Brain (organoid and tissue), 16 donors: ENCODE measurements at places on chromosomes 7 and 10.
A peak's percentile ranks its signal among the peaks of the same experiment; 100 is the strongest.

GRCh38 chr10:7872041-7872442 lies 53.7 kb downstream of the TAF3 start:
- DNase-seq = peak; percentile 79

- DNase-seq = no peak
Measured at GRCh38 chr7:121777672-121778071, 95.3 kb upstream of the PTPRZ1 start.

- no peak for DNase-seq
Measured at GRCh38 chr10:124257781-124258180, 160.9 kb downstream of the OAT start.

GRCh38 chr7:106561151-106561550 lies 99.8 kb downstream of the CCDC71L start:
- DNase-seq = no peak

DNA sequence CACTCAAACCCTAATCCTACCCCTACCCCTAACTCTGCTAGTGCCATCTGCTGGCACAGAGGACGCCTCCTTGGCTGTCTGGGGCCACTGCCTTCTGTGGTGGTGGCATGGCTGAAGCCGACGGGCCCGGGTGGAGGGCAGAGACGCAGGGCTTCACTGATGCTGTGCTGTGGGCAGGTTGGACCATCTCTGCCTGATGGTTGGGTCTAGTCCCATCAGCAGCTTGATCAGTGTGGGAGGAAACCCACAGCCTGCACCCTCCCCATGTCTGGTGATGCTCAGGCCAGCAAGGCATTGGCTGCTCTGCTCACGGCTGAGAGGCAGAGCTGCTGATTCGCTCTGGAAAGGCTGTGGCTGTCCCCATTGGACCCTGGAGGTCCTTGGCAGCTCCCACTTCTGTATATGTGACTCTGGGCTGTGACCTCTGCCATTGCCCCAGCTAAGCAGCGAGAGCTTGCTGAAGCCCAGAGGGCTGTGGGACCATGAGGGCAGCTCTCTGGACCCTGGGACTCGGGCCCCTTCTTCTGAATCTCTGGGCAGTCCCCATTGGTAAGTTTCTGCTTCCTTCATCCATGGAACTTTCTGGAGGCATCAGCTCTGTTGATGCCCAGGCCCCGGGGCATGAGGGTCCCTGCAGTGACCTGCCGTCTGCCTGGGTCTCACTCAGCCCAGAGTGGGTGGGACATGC lies at the start of gene SCART1:
TSS of gene SCART1 (plus strand) at position 430 of the 688 bp plus-strand sequence. CDS start at position 483, 53 bp downstream.
- DNase-seq = no peak

DNA sequence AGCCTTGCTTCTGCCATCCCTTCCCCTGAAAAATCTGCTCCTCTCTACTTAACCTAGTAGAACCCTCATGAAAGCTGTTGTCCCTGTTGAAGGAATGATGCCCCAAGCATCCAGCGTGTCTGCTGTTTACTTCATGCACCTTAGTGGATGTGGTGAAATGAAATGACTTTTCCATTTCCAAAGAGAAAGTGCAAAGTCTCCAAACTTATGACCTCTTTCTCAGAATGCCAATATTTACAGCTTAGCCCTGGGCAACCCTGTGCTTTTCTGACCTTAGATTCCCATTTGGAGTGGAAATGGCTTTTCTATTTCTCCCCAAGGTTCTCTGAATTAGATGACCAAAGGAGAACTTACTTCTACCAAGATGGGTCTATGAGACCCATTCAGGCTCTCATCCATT lies 256.9 kb downstream of the KCNMA1 start:
- no peak for DNase-seq

DNA sequence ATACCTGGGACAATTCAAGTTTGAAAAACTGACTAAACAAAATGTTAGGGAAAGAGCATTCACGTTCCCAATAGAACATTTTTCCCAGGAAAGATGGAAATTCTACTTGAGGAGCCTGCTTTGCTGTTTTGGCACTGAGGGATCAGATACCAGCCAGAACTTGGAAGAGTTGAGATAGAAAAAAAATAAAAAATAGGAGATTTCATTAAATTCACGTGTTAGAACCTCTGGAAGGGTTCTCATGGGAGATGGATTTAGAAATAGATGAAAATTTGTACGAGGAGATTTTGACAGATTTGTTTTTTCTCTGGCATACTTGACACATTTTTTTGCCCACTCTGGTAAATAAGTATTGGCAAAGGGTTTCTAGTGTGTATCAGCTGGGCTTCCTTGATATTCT lies 63.7 kb downstream of the CELF2 start:
- no peak for DNase-seq

DNA sequence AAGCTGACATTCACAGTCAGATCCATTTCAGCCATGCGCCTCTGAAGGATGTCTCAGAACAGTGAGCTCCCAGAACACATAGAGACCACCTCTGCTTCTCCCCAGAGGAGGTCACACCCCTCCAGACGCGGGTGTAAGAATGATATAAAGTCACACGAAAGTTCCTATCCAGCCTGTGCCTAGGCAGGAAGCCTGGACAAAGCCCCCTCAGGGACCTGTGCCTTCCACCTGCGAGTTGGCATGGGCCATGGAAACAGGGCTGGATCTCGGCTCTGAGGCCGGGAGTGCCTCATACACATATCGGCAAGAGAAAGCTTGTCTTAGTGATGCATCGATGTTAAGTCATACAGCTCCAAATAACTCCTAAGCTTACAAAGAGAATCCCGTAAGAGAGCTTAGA lies 5.0 kb downstream of the VIPR2 start:
- DNase-seq = no peak

- no peak for DNase-seq
Measured at GRCh38 chr7:22329816-22330524, 27.0 kb downstream of the RAPGEF5 start.

DNA sequence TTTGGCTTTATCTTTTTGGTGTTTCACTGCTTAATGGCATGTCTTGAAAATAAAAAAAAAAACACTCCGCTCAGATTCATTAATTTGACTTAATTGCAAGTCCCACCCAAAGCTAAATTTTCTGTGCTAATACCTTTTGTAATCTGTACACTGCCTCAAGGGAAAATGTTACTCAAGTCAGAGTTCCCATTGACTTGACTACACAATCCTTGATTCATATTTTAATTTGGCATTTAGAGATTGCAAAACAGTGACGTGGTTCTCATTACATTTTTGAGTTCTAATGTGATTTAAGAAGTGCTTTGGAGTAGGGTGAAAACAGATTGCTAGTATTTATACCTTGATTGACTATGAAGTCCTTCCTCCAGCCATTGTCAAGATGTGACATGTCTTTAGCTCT lies 21.3 kb upstream of the LIPM start:
- DNase-seq = no peak

- DNase-seq = peak; percentile 53
Measured at GRCh38 chr10:96124230-96125141, 5.6 kb upstream of the ZNF518A start.

DNA sequence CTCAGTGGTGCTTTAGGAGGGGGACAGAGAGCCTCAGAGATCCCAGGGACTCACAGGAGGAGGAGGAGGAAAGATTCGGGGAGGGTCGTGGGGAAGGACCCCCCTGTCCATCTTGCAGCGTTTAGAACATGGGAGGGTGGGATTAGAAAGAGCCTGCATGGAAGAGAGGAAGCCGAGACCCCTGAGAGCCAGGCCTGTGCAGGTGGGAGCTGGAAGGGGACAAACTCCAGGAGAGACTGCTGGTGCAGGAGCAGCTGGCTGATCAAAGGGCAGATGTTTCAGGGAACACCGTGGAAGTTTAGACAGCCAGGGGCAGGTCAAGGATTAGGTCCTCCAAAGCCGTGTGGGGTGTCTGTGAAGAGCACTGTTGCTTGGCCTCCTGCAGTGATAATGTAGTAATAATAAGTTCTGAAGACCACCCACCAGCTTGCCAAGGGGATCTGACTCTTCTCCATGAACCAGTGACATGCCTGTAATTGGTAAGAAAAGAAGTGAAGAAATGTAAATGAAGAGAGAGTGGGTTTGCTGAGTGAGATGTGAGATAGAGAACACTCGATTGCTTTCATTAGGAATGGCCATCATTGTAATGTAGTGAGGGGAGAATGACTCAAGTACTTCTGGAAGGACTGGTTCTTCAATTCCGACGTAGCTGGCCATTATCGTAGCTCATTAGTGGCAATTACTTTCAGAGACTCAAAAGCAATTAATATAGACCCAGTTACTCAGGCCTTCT lies 425.6 kb downstream of the PAXIP1 start:
- no peak for DNase-seq

GRCh38 chr10:120477743-120478141 lies 20.7 kb downstream of the PLPP4 start:
- no peak for DNase-seq

GRCh38 chr7:50729962-50730361 lies 52.7 kb downstream of the GRB10 start:
- no peak for DNase-seq

- DNase-seq = no peak
Measured at GRCh38 chr7:151801782-151802468, 75.0 kb downstream of the PRKAG2 start.

GRCh38 chr10:87613751-87614150 lies 45.9 kb upstream of the PAPSS2 start:
- DNase-seq = no peak

DNA sequence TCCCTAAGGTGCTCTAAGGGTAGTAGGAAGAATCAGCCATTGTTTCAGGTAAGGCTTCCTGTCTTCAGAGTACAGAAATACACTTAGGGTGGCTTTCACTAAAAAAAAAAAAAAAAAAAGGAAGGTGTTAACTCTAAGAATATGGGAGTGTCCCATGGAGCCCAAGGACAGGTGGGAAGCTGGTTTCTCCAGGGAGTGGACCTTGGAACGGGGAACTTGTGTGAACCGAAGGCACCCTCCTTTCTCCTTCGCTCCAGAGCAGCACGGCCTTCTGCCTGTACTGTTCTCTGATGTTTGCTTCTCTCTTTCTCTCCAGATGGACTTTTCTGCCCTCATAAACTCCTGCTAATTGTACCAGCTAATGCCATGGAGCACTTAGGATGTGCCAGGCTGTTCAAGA lies 6.2 kb downstream of the OPALIN start:
- DNase-seq = no peak

DNA sequence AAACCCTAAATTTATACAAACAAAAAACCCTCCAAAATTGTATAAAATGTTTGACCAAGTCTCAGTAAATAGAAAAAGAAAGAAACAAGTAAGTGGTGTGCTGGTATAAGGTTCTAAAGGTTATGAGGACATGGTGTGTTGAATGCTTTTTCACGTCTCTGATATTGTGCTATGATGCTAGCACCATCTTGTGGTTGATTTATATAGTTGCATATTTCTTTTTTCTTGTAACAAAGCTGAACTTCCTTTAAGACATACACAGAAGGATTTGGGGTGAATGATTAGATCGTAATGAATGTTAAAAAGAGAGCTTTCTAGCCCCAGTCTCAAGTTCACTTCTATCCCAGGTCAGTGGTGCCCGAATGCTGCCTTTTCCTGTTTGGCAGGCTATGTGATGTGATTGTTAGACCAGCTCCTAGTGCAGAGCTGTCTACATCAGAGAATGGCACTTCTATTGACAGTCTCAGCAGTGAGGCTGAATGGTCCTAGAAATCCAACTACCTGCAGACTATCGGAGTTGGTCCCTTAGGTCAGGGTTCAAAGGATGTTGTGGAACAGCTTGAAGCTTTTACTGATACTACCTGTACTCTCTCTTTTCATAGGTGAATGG lies 25.0 kb downstream of the VTI1A start:
- peak; percentile 67 for DNase-seq

DNA sequence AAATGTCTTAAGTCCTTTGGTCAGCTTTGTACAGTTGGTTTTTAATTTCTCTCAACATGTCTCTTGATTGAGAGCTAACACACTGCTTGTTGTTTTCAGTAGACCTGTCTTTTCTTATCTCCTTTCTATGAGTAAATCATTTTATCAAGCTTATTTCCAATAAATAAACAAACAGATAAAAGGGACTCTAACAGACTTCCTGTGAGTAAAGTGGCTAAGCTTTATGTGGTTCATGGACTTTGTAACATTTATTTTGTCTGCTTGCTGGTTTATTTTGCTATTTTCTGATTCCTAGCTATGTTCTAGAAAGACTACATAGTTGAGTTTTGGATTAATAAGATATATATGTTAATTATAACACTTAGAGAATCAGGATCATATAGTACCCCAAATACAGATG lies 27.1 kb downstream of the OR9A2 start:
- DNase-seq = no peak

- DNase-seq = no peak
Measured at GRCh38 chr10:1171182-1171581, 115.0 kb downstream of the WDR37 start.

DNA sequence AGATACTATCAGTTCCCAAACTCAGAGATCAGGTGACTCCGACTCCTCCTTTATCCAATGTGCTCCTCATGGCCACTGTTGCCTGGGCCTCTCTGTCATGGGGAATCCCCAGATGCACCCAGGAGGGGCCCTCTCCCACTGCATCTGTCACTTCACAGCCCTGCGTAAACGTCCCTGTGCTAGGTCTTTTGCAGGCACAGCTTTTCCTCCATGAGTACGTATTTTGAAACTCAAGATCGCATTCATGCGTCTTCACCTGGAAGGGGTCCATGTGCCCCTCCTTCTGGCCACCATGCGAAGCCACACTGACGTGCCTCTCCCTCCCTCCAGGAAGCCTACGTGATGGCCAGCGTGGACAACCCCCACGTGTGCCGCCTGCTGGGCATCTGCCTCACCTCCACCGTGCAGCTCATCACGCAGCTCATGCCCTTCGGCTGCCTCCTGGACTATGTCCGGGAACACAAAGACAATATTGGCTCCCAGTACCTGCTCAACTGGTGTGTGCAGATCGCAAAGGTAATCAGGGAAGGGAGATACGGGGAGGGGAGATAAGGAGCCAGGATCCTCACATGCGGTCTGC lies 162.2 kb downstream of the EGFR start:
- DNase-seq = no peak

- DNase-seq = no peak
Measured at GRCh38 chr7:107631588-107632491, 28.8 kb upstream of the SLC26A4 start.

- no peak for DNase-seq
Measured at GRCh38 chr10:6347391-6347951, 144.7 kb downstream of the PFKFB3 start.

- no peak for DNase-seq
Measured at GRCh38 chr7:111929264-111929663, 276.9 kb downstream of the DOCK4 start.

GRCh38 chr10:59107147-59107546 lies 69.3 kb upstream of the PHYHIPL start:
- no peak for DNase-seq

GRCh38 chr7:39153647-39154046 lies 175.9 kb downstream of the POU6F2 start:
- DNase-seq = no peak

DNA sequence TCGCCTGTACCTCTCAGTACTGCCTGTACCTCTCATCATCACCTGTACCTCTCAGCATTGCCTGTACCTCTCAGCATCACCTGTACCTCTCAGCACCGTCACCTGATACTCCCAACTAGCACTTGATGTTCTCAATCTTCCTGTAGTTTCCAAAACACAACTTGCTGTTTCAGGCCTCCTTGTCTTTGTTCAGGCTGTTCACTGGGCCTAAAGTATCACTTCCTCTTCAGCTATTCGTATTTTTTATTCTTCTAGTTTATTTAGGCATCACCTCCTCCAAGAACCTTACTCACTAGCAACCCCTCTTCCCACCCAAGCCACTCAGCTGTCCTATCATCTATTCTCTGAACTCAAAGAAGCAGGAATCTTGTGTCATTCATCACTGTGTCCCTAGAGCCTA lies 24.1 kb downstream of the OR6B1 start:
- no peak for DNase-seq

GRCh38 chr10:79262959-79263746 lies 84.1 kb upstream of the PPIF start:
- no peak for DNase-seq
